Fibroblast of lung (primary cell): ENCODE measurements at places on chromosomes 7 and 10.

DNA sequence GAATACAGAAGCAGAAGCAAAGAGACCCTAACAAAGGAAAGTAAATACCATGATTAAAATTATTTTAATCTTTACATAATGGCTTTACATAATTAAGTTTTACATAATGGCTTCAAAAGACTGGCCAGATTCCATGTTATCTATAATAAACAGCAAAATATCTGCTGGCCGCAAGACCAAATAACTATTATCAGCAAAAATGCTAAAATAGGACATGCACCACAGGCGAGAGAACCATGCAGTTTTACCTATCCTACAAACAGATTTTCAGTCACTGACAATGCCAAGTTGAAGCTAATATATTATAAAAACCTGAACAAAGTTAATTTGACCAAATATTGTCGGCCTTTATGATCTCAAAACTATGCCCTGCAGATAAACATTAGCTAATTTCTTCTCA lies 34.2 kb upstream of the ANLN start:
- no peak for DNase-seq

GRCh38 chr10:86632009-86632800 lies 22.1 kb upstream of the OPN4 start:
- peak; percentile 20 for DNase-seq

- no peak for DNase-seq
Measured at GRCh38 chr10:13690281-13690825, 103.6 kb downstream of the PRPF18 start.

DNA sequence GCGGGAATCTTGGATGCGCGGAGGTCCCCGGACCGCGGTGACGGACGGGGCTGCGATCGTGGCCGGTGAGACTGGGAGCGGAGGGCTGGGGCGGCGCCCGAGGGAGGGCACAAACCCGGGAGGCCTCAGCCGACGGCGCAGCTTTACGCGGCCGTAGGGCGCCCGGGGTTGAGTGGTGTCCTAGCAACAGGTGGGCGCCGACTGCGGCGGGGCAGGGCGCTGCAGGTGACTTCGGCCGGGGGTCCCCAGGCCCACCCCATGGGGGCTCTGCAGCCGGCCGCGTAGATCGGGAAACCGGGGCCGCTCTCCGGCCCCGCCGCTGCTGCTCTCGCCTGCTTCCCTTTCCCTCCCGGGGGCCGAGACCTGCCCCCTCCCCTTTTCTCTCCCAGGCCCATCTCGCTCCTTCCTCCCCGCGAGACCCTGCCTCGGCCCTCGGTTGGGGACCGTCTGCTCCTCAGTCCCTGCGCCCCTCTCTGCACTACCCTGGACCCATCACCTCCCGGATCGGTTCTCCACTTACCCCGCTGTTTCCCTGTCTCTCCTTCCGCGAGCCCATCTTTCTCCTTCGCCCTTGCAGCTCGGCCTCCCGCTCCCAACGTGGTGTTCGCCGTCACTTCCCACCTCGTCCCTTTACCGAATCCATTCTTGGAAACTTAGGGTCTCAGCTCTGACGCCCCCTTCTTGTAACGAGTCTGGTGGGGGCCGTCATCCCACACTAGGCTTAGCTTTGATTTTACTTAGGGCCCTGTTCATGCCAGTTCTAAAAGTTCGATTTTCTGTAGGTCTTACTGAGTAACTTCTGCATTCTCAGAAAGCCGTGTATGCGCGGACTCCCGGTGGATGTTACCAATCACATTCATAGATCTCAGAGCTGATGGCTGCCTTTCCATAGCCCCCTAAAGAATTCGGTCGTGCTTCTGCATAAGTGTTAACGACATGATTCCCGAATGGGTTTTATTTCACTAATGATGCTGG lies 18.5 kb upstream of the ACBD5 start:
- DNase-seq = no peak

DNA sequence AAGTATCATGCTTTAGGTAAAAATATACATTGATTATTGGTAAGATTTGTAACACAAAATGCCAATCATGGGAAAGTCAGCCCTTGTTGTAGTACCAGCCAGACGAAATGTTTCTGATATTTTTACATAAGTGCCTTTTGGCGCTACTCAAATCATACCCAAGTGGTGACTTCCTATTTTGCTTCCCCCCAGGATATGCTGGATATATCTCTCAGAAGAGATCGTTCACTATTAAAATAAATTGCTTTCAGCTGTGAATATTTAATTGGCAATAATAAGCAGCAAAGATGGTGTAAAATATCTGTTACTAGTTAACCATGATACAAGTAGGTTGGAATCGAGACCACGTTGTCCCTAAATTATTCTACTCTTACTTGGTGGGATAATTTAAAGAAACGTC lies 909.2 kb upstream of the LRRN3 start:
- DNase-seq = no peak
